NCI-H1092 treated with DMSO at 0.1 percent for 48 hours (cell line): ENCODE measurements at places on chromosomes 2 and 18.

DNA sequence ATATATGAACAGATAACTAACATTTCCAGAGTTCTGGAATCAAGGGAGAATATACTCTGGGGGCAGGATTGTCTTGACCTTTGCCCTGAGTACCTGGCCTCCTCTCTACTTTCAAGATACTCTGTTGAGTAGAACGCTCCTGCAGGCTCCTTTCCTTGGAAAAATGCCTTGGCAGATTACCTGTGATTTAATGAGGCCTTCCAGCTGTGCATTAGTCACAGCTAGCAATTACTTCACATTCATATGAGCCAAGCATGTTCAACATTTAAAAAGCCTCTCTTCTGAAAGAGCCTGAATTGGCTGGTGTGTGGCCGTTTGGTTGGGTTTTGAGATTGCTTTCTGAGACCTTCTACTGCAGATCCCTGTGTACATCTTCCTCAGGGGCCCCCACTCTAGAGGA, 142.2 kb downstream of the PLCL1 start:
- peak; percentile 1 for DNase-seq

DNA sequence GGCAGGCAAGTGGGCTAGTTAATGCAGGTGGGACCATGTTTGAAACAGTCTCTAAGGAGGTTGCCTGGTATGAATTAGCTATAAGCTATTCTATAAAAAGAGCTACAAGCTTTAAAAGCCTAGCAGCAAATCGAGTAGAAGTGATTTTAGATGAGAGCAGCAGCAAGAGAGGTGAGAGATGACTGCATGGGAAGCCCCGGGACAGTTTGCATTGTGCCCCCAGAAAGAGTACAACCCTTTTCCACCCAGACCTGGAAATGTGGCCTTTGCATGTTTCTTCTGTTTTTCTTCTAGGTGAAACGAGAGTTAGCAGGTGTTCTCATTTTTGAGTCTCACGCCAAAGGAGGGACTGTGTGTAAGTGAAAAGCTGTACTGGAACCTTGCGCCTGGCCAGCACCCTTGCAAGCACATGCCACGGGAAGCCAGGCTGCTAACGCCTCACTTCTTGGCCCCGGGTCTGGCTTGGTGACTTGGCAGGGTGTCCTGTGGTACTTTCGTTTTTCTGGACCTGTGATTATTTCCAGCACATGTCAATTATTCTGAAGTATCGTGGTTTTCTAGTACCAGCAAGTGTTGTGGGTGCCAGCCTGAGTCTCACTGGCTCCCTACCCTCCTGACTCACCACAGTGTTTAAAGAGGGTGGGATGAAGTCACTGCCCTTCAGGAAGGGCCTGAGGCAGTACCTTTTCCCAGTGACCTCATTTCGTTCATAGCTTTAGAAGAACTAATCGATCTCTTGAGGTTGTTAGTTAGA, 90.3 kb upstream of the MAP3K20 start:
- DNase-seq: no peak

DNA sequence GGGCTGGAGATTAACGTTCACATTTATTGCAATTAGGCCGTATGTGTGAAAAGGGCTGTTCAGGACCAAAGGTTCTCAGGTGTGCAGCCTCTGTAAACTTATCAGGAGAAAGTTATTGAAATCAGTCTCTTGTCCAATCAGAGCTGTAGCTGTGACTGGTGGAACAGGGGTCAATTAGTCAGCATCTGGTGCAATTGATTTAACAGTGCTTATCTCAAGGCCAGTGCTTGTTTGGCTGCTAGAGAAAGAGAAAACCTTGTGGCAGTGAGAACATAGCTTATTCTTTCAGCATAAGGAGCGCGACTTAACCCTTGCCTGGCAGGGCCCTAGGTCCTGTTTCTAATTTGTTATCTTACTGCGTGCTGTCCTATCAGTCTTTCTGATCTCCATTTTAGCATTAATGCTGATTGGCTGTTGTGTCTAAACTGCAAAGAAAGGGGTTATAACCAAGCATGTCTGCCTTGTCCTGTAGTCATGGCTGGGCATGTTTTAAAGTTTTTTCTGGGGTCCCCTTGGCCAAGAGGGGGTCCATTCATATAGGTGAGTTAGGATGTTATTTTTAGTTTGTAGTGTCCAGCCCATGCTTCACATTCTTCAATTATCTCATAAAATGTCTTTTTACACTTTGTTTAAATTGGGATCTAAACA, 66.4 kb downstream of the CYB5A start:
- DNase-seq: no peak

DNA sequence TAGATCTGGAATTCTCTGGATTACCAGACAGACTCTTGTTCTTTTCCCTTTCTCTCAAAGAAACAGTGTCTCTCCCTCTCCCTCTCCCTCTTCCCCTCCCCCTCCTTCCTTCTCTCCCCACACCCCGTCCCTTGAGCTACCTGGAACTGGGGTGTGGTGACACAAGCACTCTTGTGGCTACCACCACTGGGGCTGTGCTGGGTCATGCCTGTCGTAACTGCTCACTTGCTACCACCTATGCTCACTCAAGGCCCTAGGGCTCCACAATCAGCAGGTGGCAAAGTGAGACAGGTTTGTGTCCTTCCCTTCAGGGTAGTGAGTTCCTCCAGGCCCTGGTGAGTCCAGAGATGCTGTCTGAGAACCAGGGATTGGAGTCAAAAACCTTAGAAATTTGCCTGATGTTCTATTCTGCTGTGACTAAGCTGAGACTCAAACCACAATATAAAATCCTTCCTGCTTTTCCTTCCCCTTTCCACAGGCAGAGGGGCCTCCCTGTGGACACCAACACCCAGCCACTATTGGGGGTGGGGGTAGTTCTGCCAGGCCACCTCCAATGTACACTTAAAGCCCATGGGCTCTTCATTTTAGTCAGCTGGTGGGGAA, 70.8 kb downstream of the OXER1 start:
- DNase-seq: no peak

- no peak for DNase-seq
Observed at GRCh38 chr2:240642061-240642805, 17.0 kb downstream of the GPR35 start.
